ENCODE measurements at places on chromosomes 2 and 18.

DNA sequence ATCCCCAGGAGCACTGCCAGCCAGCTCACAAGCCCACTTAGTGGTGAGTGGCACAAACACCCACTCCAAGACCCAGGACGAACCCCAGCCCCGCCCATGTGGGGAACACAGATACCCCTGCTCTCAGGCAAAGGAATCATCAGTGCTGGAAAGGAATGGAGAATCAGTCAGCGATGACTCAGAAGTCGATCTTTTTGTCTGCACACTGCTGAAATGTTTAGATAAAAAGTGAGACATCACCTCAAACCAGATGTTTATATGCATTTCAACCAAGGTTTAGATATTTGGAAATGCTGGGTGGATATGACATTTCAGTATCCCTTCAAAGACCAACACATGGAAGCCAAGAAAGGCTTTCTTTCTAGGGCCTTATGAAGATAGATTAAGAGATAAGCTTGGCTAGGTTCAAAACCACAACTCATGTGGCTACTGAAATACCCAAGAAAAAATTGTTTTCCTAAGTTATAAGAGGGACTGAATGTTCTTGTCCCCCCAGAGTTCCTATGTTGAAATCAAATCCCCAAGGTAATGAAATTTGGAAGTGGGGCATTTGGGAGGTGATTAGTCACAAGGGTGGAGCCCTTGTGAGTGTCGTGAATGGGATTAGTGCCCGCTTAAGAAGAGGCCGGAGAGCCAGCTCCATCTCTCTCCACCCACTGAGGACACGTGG lies 43.7 kb downstream of the POU3F3 start:
- DNase-seq, result no peak

DNA sequence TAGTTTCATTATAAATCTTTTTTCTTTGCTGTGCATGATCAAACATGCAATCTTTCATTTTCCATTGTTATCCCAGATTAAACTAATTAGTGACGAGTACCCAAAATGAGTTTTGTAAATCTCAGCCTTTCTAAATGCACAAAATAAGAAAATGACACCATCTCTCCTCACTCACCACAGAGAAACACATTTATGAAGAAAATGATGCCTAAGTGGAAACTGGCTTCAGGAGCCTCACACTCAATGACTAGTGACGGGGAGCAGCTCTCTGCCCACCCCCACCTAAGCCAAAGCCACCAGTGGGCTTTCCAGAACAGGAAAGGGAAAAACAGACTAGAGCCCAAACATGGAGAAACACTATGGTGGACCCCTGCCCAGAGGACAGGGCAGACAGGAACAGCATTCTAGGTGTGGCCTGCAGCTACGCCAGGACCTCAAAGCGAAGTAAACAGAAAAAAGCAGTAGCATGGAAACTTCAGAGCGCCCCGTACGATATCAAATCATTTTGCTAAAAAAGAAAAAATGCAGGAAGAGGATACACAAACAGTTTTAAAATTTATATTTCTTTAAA lies 113.5 kb downstream of the RBMS1 start:
- DNase-seq, result no peak

DNA sequence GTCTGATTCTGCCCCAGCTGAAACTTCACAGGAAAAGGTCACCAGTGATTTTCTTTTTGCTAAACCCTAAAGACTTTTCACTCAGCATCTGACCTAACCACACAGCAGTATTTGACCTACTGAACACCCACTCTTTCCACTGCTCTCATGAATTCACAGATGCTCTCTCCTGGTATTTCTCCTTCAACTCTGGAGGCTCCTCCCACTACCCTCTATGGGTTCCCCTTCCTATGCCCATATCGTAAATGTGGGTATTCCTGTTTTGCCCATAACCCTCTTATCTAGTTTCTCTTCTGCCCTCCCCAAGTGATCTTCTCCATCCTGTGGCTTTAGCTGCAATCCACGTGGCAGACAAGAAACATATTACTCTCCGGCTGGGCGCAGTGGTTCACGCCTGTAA lies 7.6 kb downstream of the PLEKHM3 start:
- DNase-seq, result no peak

DNA sequence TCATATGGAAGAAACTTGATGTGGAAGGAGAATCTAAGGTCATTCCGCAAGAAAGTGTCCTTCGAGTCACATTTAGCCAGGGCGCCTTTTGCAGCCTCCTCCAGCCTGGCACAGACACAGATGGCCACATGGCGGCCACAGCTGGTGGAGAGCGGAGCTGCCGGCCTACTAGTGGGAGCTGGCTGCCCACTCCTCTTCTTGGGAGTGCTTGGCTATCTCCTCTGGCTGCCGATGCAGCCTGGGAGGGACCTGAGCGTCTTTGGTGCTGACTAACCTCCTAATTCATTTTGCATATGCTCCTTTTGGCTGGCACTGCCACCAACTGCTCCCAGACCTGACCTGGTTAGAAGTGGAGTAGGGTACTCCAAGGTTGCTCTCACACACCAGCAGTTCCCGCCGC lies 199.3 kb upstream of the MYT1L start:
- DNase-seq, result no peak

- no peak for DNase-seq
Observed at GRCh38 chr2:219851169-219851568, 223.7 kb downstream of the SLC4A3 start.

- no peak for DNase-seq
Observed at GRCh38 chr2:85721641-85722040, 27.5 kb downstream of the GNLY start.

DNA sequence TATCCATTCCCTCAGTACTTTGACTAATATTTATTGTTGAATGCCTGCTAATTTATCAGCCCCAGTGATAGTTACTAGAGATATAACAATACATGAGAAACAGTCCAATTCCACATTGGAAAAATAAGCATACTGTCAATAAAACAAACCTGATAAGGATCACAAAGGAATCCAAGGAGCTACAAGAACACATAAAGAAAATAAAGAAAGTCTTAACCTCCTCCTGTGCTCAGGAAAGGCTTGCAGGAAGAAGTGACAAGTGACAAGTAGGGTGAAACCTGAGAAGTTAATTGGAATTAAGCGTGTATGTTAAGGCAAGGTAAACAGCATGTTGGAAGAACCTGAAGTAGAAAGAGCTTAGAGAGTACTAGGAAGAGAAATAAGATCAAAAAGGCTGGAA lies 20.3 kb upstream of the ASNSD1 start:
- no peak for DNase-seq

- DNase-seq, result no peak
Observed at GRCh38 chr18:9608298-9608697, 6.1 kb downstream of the PPP4R1 start.

DNA sequence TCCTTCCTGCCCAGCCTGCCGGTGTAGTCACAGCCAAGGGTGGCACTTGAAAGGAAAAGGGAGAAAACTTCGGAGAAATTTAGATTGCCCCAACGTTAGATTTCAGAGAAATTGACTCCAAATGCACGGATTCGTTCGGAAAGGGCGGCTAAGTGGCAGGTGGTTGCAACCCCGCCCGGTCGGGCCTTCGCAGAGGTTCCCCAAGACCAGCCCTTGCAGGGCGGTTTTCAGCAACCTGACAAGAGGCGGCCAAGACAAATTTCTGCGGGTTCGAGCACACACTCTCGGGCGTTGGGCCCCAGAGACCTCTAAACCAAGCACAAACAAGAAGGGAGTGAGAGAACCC lies 4.8 kb downstream of the ONECUT2 start:
- DNase-seq, result no peak
